Ureter (tissue), 1 donor: ENCODE measurements at places on chromosomes 11 and 22. TPM values are rescaled to one million over a fixed set of nuclear protein-coding genes. Genes with fewer than 3 reads are reported as not detected.

Gene OR51E2
- total RNA-seq: 7.4 TPM

DNA sequence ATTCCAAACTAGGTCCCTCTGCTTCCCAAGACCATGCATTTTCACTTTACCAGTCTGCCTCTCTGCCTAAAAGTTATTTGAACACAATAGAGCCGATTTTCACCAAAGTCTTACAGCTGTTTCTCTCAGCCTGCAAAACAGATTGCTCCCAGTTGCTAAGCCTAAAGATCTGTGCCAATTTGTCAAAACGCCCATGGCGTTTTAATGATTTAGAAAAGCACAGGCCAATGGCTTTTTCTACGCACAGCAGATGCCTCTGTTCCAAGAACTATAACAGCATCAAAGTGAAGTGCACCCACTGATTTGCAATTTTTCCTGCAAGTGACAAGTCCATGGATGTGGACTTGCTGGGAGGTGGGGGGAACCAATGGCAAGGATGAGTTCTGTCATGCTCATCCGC lies 173.9 kb upstream of the SYN3 start:
- DNase-seq: no peak

Gene DTX4
- total RNA-seq: 126 TPM

Gene MICAL2
- total RNA-seq: 215 TPM

Gene SCN2B
- total RNA-seq: 0.18 TPM

DNA sequence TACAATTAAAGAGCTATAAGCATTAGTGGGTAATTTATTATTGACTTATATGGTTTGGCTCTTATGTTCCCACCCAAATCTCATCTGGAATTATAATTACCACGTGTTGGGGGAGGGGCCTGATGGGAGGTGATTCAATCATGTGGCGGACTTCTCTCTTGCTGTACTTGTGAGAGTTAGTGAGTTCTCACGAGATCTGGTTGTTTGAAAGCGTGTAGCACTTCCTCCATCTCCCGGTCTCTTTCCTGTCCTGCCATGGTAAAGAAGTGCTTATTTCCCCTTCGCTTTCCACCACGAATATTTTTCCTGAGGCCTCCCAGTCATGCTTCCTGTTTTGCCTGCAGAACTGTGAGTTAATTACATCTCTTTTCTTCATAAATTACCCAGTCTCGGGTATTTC lies 28.1 kb upstream of the CHORDC1 start:
- DNase-seq: no peak

DNA sequence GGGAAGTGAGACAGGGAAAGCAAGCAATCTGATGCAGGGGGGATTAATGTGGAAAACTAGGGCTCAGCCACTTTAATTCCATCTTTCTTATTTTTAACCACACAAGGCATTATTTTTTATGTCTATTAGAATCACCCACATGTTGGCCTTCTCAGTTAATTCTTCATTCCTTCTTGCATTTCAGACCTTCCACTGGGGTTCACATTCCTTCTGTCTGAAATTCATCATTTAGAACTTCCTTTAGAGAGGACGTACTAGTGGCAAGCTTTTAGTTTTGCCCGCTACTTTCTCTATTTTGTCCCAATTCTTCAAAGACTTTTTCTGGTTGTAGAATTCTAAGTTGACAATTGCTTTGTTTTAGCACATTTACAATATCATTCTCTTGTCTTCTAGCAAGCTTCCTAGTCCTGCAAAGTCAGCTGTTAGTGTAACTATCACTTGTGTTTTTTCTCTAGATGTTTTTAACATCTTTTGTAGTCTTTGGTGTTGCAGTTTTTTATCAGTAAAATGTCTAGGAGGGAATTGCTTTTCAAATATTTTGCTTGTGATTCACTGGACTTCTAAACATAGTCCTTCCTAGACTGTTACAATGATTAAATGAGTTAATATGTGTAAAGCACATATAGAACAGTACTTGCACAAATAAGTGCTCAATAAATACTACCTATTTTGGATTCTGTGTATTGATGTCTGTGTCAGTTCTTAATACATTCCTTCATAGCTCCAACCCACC lies 5.5 kb upstream of the NNMT start:
- no peak for DNase-seq

Gene CCND1
- 203 TPM for total RNA-seq

- no peak for DNase-seq
These were observed 8.0 kb downstream of the TUBGCP6 start for GRCh38 chr22:50236731-50237409.

Gene CYP2D6
- 2.0 TPM for total RNA-seq

Gene C11orf86
- not detected for total RNA-seq
